ENCODE measurements at places on chromosomes 2 and 18.

- DNase-seq, result no peak
These were observed 578.1 kb upstream of the SYT4 start for GRCh38 chr18:43855376-43855775.

- no peak for DNase-seq
These were observed 18.1 kb upstream of the LYPD6B start for GRCh38 chr2:149020432-149020851.

DNA sequence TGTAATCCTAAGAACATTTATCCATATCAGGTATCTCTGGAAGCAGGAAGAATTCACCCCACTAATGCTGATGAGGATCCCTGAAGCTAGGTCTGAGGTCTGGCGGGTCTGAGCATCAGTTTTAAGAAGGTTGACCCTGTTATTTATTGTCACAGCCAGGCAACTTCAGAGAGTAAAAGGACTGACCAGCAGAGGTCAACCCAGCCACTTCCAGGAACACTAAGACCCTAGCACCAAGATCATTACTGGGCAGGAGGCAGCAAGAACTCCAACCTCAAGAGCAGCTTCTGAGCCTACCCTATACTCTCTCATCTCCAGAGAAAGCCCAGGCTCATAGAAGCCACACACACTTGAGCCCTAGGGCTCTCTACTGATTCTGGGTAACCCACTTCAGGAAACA is 901.4 kb downstream of the DCDC2C start:
- no peak for DNase-seq

- no peak for DNase-seq
These were observed 170.1 kb upstream of the HAAO start for GRCh38 chr2:42962508-42962953.

- DNase-seq, result no peak
These were observed 14.0 kb upstream of the PRKCE start for GRCh38 chr2:45637440-45637839.

- no peak for DNase-seq
These were observed 154.2 kb downstream of the CTIF start for GRCh38 chr18:48693006-48693405.

Data from stimulated activated CD4-positive, alpha-beta T cell treated with anti-CD3 and anti-CD28 coated beads, Interleukin-2, amount 100 ng/mL, for 24 hours (primary cell).